ENCODE measurements at places on chromosomes 16 and 17. TPM values are rescaled to one million over a fixed set of nuclear protein-coding genes. Genes with fewer than 3 reads are reported as not detected.

TMEM132E gene
- not detected for total RNA-seq

CCL17 gene
- not detected for total RNA-seq

CX3CL1 gene
- total RNA-seq: 1.7 TPM

VPS4A gene
- 41.4 TPM for total RNA-seq

DNAJC7 gene
- total RNA-seq: 95.2 TPM

STARD3 gene
- 22.6 TPM for total RNA-seq

CNGB1 gene
- total RNA-seq: 0.07 TPM

Measured in thoracic aorta endothelial cell (primary cell).